ENCODE measurements at places on chromosomes 2 and 18.

DNA sequence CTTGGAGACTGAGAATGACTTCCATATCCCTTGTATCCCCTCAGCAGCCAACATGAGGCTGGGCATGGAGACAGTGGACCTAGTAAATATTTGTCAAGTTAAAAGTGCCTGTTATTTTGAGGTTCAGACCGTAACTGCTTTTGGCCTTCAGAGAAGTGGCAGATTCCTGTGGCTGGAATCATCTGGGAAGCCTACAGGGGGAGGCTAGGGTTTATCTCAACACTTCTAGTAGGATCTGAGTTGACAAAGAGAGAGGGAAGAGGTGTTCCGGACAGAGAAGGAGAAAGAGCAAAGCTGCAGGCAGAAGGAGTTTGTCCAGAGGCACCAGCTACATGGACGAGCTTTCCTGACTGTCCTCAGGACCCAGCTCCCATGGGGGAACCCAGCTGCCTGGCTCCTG, 27.0 kb downstream of the SLC14A2 start:
- no peak overlapping the region for H3K27ac ChIP-seq
- H3K27me3 ChIP-seq = peaks cover 16% of the 10 kb centered on the region
- H3K4me1 ChIP-seq = no peaks in the 10 kb centered on the region
- no peaks in the 10 kb centered on the region for H3K36me3 ChIP-seq

DNA sequence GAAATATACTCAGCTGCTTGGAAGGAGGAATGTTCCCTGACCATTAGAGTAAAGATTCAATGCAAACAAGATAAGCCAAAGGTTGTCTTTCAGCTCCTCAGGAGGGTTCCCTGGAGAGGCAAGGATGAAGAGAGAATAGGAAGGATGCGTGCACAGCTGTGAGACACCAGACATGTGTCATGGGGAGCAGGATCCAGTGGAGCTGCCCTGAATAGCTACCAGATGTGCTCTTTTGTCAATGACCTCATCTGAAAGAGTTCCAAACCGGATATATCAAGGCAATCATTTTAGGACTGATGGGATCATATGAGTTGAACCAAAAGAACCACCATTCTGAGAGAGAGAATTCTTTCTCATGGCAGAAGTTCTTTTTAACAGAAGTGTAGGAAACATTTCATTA, 490.6 kb downstream of the IRS1 start:
- DNase-seq = no peak
- peaks cover 3% of the 10 kb centered on the region for H3K27me3 ChIP-seq
- no peaks in the 10 kb centered on the region for H3K4me1 ChIP-seq
- H3K4me3 ChIP-seq = no peak overlapping the region

GRCh38 chr2:151028691-151029176, 232.9 kb downstream of the RBM43 start:
- no peak for DNase-seq
- H3K36me3 ChIP-seq = no peaks in the 10 kb centered on the region
- no peak overlapping the region for H3K27ac ChIP-seq
- H3K4me3 ChIP-seq = no peak overlapping the region
- peaks cover 6% of the 10 kb centered on the region for H3K4me1 ChIP-seq

DNA sequence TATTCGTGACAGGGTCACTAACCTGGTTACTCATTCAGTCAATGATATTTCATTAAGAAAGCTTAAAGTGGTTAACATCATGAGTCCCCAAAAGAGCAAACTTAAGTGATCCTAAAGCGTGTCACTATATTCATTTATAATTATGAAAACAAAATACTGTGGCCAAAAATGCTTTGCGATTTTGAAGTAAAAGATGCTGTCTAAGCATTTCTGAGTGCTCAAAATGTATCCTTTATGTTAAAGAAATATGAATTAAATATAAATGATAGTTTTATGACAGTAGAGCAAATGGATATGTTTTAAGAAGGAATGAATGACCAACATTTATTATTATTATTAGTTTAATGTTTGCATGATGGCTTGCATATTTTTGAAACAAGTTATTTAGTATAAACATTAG, 72.6 kb upstream of the CDC42EP3 start:
- no peaks in the 10 kb centered on the region for H3K36me3 ChIP-seq
- no peaks in the 10 kb centered on the region for H3K4me1 ChIP-seq
- no peak overlapping the region for H3K4me3 ChIP-seq
- DNase-seq = no peak
- H3K27me3 ChIP-seq = peaks cover 4% of the 10 kb centered on the region

DNA sequence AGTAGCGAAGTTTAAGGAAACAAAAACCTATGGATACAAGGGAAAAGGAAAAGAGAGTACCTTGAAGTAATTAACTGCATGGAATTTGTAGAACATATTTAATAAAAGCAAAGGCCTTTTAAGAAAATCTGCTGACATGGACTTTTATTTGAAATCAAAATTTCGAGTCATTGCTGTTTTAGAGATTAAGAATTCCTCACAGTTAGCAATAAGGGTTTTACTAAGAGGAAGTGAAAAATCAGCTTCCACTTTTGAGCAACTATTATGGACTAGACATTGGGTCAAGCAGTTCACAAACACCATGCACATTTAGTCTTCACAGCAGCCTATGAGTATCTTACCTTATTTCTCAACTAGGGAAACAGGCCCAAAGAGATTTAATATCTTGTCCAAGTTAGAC, 876.3 kb downstream of the BCL11A start:
- H3K4me3 ChIP-seq = no peak overlapping the region
- no peaks in the 10 kb centered on the region for H3K36me3 ChIP-seq
- H3K27ac ChIP-seq = no peak overlapping the region
- no peak for DNase-seq
- H3K27me3 ChIP-seq = no peaks in the 10 kb centered on the region
- no peaks in the 10 kb centered on the region for H3K4me1 ChIP-seq

DNA sequence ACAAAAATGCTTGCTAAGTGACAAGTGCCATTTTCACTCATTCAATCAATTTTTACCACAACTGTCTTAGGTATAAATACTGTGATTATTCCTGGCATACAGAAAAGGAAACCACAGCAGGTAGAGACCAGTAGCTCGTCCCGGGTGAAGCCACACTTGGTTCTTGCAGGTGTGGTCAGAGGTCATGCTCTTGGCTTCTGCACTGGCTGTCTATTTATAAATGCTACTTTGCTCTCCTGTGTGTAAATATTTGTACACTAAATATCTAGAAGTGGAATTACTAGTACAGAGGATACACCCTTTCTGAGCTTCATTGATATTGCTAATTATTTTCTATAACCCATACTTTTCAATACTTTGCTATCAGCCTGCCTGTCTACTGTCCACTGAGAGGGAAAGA, 284.6 kb downstream of the MYT1L start:
- peak; percentile 25 for DNase-seq
- no peak overlapping the region for H3K27ac ChIP-seq
- no peak overlapping the region for H3K4me3 ChIP-seq
- H3K27me3 ChIP-seq = peaks cover 7% of the 10 kb centered on the region

- peak overlapping the region; percentile 79 for H3K4me3 ChIP-seq
- no peak for DNase-seq
- no peaks in the 10 kb centered on the region for H3K36me3 ChIP-seq
- peak overlapping the region; percentile 72 for H3K27ac ChIP-seq
- H3K4me1 ChIP-seq = peaks cover 33% of the 10 kb centered on the region
- peaks cover 35% of the 10 kb centered on the region for H3K27me3 ChIP-seq
These were observed 629 bp downstream of the PRELID3A start for GRCh38 chr18:12408247-12408869.

- no peak overlapping the region for H3K4me3 ChIP-seq
- H3K27me3 ChIP-seq = no peaks in the 10 kb centered on the region
- no peaks in the 10 kb centered on the region for H3K36me3 ChIP-seq
These were observed 71.5 kb downstream of the TMEM247 start for GRCh38 chr2:46550686-46551404.

- DNase-seq = no peak
- H3K4me1 ChIP-seq = no peaks in the 10 kb centered on the region
- no peak overlapping the region for H3K27ac ChIP-seq
- no peaks in the 10 kb centered on the region for H3K36me3 ChIP-seq
- no peak overlapping the region for H3K4me3 ChIP-seq
These were observed 971.0 kb upstream of the GYPC start for GRCh38 chr2:125684932-125685331.

DNA sequence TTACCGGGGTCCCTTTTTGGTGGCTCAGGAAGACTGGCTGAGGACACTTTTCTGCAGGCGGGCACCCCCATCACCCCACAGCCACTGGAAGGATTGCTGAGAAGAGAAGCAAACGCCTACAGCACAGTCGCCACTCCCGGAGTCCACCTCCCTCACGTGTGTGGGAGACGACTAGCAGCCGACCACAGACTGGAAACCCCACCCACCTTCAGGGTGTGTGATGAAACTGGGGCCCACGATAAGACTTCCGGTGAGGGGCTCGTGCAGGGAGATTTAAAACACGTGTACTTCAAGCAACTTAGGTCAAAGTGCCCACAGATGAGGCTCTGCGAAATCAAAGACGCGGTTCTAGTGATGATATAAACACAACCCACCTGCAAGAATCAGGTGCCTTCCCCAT, 26.3 kb downstream of the MBP start:
- peaks cover 58% of the 10 kb centered on the region for H3K36me3 ChIP-seq
- H3K27ac ChIP-seq = peak overlapping the region; percentile 90
- H3K27me3 ChIP-seq = no peaks in the 10 kb centered on the region
- peaks cover 81% of the 10 kb centered on the region for H3K4me1 ChIP-seq

DNA sequence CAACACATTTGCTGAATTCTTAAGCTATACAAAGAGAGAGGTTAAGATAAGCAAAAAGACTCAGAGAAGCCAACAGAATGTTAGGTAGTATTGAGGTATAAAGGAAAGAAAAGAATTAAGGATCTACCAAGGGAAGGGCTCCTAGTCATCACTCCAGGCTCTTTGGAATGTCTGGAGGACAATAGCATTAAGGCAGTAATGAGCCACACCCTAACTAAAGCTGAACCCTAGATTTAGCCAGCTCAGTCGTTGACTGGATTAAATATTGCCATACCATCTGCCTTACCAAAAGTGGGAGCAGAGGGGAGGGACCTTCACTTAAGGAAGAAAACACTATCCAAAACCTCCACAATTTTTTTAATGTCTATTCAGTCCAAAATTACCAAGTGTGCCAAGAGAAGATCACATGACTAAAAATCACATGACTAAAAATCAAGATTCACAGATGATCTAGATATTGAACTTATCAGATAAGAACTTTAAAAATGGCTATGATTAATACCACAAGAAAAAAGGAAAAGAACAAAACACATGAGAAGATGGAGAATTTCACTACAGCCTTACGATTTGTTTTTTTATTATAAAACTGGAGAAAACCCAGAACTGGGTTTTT, 59.7 kb downstream of the EXOC6B start:
- H3K4me3 ChIP-seq = no peak overlapping the region
- DNase-seq = no peak
- no peak overlapping the region for H3K27ac ChIP-seq
- H3K27me3 ChIP-seq = no peaks in the 10 kb centered on the region

- H3K4me1 ChIP-seq = no peaks in the 10 kb centered on the region
- H3K36me3 ChIP-seq = no peaks in the 10 kb centered on the region
- no peak for DNase-seq
- no peak overlapping the region for H3K4me3 ChIP-seq
- H3K27me3 ChIP-seq = no peaks in the 10 kb centered on the region
These were observed 617.1 kb upstream of the GYPC start for GRCh38 chr2:126038861-126039260.

- H3K36me3 ChIP-seq = peaks cover 11% of the 10 kb centered on the region
- H3K4me3 ChIP-seq = no peak overlapping the region
- no peaks in the 10 kb centered on the region for H3K27me3 ChIP-seq
These were observed 138.2 kb downstream of the CABLES1 start for GRCh38 chr18:23273443-23273966.

DNA sequence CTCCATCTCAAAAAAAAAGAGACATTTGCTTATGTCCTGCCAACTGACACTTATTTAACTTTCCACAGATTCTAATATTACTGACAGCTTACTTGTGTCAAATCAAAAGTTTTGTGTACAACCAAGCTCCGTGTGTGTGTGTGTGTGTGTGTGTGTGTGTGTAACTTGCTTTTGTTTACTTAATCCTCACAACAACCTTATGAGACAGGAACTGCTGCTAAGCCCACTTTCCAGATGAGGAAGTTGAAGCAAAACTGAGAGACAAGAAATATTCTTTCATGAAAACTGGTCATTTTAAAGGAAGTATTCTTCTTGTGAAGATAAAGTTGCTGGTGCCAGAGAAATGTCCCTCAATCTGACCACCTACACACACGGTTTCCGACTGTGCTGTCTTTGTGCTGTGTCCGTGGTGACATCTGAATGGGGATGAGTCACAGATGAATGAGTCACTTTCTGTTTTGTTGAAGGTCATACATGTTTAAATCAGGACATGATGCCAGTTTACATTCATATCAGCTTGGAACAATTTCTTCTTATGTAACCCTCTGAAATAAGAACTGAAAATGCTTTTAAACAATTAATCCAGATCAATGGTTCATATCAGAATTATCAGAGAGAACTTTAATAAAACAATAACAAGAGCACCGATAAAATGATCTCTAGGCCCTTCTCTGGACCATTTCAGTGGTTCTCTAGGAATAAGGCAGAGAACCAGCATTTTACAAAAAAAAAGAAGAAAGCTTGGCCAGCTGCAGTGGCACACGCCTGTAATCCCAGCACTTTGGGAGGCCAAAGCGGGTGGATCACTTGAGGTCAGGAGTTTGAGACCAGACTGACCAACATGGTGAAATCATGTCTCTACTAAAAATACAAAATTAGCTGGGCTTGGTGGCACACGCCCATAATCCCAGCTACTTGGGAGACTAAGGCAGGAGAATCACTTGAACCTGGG, 95.5 kb downstream of the THNSL2 start:
- peaks cover 7% of the 10 kb centered on the region for H3K4me1 ChIP-seq
- no peaks in the 10 kb centered on the region for H3K36me3 ChIP-seq
- no peak overlapping the region for H3K4me3 ChIP-seq
- no peak overlapping the region for H3K27ac ChIP-seq
- H3K27me3 ChIP-seq = peaks cover 12% of the 10 kb centered on the region
- peak; percentile 61 for DNase-seq

DNA sequence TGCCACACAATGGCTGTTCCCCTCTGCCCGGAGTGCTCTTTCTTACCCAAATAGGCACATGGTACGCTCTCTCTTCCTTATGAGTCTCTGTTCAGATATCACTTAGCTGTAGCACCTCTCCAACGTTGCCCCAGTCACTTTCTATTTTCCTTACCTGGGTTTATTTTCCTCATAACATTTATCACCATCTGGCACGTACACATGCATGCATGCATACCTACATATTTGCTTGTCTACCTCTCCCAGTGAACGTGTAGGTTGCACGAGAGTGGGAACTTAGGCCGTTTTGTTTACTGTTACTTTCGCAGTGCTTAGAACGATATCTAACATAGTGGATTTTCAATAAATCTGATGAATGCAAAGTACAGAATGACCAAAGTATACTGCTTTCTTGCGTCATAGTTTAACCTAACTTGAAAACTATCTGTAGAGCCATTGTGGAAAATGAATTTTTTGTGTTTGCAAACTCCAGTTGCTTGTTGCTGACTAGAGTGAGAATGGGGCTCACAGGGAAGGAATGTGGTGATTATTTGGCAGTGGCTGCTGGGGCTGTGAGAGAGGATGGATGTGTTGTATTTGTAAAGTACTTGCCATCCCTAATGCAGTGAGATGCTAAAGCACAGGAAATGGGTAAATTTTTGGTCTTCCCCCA, 47.1 kb downstream of the ACSL3 start:
- H3K4me1 ChIP-seq = peaks cover 23% of the 10 kb centered on the region
- H3K4me3 ChIP-seq = no peak overlapping the region
- DNase-seq = no peak
- H3K27me3 ChIP-seq = no peaks in the 10 kb centered on the region
- peaks cover 28% of the 10 kb centered on the region for H3K36me3 ChIP-seq

- no peak overlapping the region for H3K27ac ChIP-seq
- H3K36me3 ChIP-seq = no peaks in the 10 kb centered on the region
- peaks cover 19% of the 10 kb centered on the region for H3K4me1 ChIP-seq
- H3K27me3 ChIP-seq = peaks cover 25% of the 10 kb centered on the region
These were observed 8.3 kb upstream of the ARHGEF4 start for GRCh38 chr2:130828461-130828860.

- H3K4me1 ChIP-seq = no peaks in the 10 kb centered on the region
- DNase-seq = no peak
- no peak overlapping the region for H3K27ac ChIP-seq
- no peaks in the 10 kb centered on the region for H3K36me3 ChIP-seq
- H3K27me3 ChIP-seq = no peaks in the 10 kb centered on the region
- H3K4me3 ChIP-seq = no peak overlapping the region
These were observed 142.0 kb upstream of the SPOPL start for GRCh38 chr2:138359532-138359931.

All from activated CD4-positive, alpha-beta T cell treated with anti-CD3 and anti-CD28 coated beads, Interleukin-2, amount 10 ng/mL, durations not matched to agents 24 days and 14 days (primary cell).